ENCODE measurements at places on chromosomes 11 and 22.

DNA sequence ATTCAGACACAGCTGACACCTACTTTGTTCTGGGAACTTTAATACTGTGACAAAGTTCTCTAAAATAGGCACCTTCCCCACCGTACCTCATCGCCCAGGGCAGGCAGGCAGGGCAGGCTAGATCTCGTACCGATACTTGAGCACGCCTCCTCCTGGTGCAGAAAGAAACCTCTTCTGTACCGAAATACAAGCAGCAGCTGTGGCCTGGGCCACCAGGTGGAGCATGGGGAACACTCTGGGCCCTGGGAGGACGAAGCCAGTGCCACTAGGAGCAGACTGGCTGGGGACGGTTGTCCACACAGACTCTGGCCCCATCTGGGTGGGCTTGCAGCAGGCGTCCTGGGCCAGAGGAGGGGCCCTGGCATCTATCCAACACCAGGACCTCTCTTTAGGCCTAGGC lies 12.8 kb downstream of the PMM1 start:
- DNase-seq = peak; percentile 31

- no peak for DNase-seq
These were observed 181.9 kb upstream of the BDNF start for GRCh38 chr11:27882066-27882697.

GRCh38 chr11:12169822-12170221 lies 59.4 kb downstream of the MICAL2 start:
- no peak for DNase-seq

GRCh38 chr11:116145187-116145865 lies 627.5 kb downstream of the BUD13 start:
- DNase-seq = no peak

DNA sequence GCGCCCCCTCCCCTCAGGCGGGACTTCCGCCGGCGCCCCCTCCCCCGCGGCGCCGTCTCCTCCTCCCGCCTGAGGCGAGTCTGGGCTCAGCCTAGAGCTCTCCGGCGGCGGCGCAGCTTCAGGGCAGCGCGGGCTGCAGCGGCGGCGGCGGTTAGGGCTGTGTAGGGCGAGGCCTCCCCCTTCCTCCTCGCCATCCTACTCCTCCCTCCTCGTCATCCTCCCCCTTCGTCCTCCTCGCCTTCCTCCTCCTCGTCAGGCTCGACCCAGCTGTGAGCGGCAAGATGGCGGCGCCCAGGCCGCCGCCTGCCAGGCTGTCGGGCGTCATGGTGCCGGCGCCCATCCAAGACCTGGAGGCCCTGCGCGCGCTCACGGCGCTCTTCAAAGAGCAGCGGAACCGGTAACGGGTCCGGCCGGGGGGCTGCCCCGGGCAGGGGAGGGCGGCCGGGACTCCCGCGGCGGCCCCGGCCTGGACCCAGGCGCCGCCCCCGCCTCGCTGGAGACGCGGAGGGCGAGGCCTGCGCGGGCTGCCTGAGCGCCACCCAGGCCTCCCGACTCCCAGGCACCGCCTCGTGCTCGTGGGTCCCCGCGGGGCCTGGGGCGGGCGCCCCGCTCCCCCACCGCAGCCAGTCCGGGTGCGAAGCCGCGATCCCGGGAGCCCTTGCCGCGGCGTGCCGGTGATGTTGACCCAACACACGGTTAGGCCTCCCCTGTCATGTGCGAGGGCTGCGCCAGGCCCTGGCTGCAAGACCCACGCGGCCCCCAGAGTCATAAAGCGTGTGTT lies at the start of gene ATXN10:
ATXN10 (plus strand) TSS at position 52 of the 781 bp plus-strand sequence; CDS start at position 282, 230 bp downstream.
- DNase-seq = peak; percentile 76

GRCh38 chr11:120718171-120718570 lies 206.6 kb downstream of the GRIK4 start:
- DNase-seq = no peak

DNA sequence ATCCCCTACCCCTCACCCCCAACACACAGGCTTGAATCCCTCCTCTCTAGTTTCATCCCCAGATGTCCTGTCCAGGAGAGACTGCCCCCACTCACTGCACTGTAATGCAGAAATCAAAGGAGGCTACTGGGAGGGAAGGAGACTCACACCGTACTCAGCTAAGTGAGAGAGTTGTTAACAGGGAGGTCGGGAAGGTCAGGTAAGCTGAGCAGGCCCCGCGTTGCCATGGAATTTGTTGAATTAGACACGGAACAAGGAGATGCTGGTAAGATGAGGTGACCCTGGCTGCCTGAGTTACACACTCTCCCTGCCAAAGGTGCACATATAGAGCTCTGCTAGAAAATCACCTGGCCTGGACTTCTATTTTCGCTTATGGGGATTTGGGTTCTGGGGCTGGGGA lies 197.9 kb downstream of the NXPE2 start:
- no peak for DNase-seq

- no peak for DNase-seq
These were observed 12.3 kb downstream of the TBX1 start for GRCh38 chr22:19772673-19773469.

DNA sequence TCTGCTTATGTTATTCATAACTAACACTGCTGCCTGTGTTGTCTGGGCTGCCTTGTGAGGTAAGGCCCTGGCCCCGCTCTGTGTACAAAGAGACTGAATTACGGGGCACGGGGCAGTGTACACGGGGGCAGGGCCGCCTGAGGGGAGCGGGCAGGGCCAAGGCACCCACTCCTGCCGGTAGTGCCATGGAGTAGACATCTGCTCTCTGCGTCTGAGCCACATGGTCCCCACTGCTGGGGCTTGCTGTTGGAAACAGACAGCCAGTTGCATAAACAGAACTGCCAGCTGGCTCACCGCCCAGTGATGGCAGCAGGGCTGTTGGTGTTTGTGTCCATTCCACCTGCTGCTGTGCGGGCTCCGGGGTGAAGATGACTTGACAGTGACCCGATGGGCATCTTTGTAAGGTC lies 19.8 kb downstream of the FAM118A start:
- DNase-seq = no peak

DNA sequence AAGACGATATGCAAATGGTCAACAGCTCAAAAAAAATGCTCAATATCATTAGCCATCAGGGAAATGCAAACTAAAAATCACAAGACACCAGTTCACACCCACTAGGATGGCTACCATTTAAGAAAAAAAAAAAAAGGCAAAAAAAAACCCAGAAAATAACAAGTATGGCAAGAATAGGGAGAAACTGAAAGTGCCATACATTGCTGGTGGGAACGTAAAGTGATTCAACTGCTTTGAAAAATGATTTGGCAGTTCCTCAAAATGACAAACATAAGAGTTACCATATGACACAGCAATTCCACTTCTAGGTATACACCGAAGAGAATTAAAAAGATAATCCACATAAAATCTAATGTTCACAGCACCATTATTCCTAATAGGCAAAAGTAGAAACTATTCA lies 47.5 kb downstream of the PICALM start:
- no peak for DNase-seq

DNA sequence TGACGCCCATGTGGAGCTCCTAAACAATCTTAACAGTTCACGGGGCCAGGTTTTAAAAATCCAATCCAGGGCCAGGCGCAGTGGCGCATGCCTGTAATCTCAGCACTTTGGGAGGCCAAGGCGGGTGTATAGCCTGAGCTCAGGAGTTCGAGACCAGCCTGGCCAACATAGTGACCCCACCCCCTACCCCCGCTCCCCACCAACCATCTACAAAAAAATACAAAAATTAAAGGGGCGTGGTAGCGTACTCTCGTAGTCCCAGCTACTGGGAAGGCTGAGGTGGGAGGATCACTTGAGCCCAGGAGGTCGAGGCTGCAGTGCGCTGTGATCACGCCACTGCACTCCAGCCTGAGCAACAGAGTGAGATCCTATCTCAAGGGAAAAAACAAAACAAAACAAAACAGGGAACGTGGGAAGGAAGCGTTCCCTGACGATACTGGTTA lies 689 bp upstream of the SART1 start:
- no peak for DNase-seq

GRCh38 chr22:31826443-31826842 lies 72.6 kb downstream of the DEPDC5 start:
- DNase-seq = no peak

GRCh38 chr11:1209371-1210057 lies 13.4 kb upstream of the MUC5B start:
- no peak for DNase-seq

GRCh38 chr11:742571-743201 lies 4.6 kb upstream of the TALDO1 start:
- DNase-seq = no peak

DNA sequence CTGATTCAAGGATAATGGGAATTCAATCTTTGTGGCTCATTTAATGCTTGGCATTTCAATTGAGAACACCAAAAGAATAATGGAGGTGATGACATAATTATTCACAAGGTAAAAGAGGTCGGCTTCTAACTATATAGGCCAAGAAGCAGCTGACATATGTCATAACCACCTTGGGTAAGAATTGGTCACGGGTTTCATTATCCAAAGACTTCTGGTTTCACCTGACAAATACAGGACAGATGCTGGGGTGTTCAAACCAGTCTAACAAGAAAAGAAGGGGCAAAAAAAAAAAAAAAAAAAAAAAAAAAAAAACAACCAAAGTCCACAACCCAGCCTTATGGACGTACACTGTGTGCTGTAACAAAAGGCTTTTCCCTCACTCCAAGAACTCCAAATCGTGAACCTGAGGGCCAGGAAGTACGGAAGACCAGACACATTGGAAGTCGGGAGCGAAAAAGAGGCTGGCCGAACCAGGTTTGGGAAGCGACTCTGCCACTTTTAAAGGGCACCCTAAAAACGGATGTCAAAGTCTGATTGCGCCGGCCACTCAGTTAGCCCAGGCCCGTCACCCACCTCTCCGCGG lies 385 bp downstream of the HARBI1 start:
- DNase-seq = no peak

DNA sequence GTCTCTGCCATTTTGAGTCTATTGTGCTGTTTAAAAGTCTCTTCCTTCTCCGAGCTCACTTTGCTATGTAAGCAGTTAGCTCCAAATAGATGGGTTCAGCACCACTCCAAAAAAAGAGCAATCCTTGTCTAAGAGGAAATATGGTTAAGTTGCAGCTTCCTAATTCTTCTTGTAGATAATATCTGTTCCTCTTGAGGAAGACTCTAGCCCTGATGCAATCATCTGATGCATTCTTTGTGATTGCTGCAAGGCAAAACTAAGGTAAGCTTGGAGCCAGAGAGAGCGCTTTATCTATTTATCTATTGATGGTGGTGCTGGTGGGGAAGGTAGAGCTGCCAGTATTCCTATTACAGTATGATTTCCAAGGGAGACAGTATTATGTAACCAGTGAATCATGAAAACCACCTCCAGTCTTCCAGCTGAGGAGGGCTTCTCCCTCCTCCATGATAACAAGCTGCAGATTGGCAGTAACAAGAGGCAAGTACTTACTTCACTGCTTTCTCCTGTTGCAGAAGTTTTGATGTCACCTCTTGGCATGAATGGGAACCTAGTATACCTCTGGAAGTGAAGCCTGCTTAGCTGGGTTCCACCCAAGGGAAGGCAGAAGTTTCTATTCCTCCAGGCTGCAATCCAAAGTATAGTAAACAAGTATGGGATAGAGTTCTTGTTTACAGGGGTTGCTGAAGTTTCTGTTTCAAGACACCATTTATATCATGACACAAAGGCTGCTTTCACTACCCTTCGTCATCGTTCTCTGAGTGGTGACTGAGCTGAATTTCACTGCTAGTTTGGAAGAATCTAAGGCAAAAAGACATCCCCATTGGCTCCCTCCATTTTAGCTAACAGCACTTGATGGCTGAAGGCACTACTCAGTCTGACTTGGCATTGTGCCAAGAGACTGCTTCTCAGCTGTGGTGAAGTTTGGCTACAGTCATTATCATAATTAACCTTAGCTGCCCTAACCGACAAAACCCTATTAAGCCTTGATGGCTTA lies 49.7 kb downstream of the FDX1 start:
- DNase-seq = no peak

- DNase-seq = no peak
These were observed 13.3 kb upstream of the PAX6 start for GRCh38 chr11:31824332-31824878.

GRCh38 chr11:126312961-126313360 lies 9.1 kb downstream of the DCPS start:
- no peak for DNase-seq

- DNase-seq = no peak
These were observed 9.2 kb upstream of the OR9Q2 start for GRCh38 chr11:58179648-58180047.

GRCh38 chr11:1259076-1259461 lies 36.2 kb downstream of the MUC5B start:
- DNase-seq = no peak

- no peak for DNase-seq
These were observed 421.0 kb upstream of the API5 start for GRCh38 chr11:42890773-42891172.

- no peak for DNase-seq
These were observed 2.1 kb upstream of the AHNAK start for GRCh38 chr11:62548545-62549335.

DNA sequence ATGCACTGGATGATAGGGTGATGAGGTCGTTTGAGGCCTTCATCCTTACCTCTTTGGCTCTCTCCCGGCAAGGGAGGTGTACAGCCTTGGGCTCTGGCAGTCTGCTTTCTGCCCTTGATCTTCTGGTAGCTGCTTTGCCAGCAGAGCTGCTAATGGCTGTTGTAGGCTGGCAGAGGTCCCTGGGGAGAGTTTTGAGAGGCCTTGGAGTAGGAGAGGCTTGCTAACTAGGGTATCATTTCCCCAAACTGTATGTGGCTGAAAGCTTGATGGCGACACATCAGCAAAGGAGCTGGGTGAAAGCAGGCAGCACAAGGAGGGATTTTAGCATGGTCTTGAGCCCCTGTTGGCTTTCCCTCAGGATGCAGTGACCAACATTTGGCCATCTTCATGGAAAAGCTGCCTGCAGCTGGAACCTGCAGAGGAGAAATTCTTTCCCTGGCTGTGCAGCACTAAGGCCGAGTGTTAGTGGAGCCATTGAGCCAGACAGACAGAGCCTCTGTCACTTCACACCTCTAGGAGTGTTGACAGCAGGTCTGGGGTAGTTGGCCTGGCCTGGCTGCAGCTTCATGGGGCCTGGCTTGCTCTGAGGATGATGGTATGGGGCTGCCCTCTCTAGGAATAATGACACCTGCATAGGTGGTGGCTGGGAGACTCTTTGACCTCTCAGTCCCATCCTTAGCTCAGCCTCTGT lies 3.5 kb upstream of the AMPD3 start:
- no peak for DNase-seq

DNA sequence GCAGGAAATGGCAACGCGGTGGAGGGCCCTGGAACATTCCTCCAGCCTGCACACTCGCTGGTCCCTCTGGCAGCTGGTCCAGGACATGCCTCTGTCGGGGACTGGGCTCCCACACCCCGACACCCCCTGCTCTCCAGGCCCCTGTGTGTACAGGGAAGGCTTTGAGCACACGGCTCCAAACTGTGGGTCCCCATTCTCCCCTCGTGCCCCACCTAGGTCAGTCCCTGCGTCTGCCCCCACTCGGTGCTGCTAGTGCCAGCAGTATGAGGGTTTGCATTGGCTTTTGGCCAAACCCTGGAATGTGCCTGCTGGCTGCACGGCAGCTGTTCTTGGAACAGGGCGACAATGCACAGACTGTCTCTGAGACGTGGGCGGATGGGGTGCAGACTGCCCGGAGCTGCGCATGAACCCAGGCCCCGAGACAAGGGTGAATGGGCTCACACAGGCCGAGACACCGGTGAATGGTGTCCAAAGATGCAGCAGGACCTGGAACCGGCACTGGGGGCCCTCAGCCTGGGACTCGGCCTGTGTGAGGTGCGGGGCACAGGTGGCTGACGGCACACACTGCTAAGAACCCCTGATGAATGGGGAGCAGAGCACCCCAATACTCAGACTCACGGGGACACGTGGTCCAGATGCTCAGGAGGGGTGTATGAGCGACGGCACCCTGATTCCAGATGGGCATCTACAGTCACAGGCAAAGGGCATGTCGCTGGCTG lies 7.5 kb upstream of the SYT8 start:
- no peak for DNase-seq

Data from activated naive CD8-positive, alpha-beta T cell treated with anti-CD3 and anti-CD28 coated beads for 36 hours (primary cell).